ENCODE measurements at places on chromosomes 2 and 18. TPM values are rescaled to one million over a fixed set of nuclear protein-coding genes. Genes with fewer than 3 reads are reported as not detected.

CAD gene
- total RNA-seq = 28.6 TPM

IL1RN gene
- total RNA-seq = not detected

HSPD1 gene
- total RNA-seq = 121 TPM

STEAP3 gene
- total RNA-seq = 27.4 TPM

CPO gene
- total RNA-seq = not detected

STAMBP gene
- 23.2 TPM for total RNA-seq

UGT1A10 gene
- total RNA-seq = not detected
